ENCODE measurements at places on chromosomes 4 and X. TPM values are rescaled to one million over a fixed set of nuclear protein-coding genes. Genes with fewer than 3 reads are reported as not detected.

DNA sequence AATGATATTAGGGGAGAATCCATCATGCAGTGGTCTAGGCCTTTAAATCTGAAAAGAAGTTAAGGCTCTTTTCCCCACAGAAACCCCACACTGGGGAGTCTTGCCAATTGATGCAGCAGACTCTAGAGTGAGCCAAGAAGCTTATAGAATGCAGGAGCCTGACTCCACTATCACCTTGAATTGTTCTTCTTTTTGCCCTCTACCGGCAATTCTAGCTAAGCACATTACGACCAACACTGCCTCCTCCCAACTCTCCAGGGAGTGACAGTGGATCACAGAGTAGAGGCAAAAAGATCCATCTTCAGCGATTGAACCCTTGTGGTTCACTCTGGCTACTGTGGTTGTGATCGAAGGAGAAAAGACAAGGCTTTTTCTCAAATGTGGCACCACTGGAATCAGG, 331.5 kb downstream of the NKX6-1 start:
- no peak for DNase-seq

DNA sequence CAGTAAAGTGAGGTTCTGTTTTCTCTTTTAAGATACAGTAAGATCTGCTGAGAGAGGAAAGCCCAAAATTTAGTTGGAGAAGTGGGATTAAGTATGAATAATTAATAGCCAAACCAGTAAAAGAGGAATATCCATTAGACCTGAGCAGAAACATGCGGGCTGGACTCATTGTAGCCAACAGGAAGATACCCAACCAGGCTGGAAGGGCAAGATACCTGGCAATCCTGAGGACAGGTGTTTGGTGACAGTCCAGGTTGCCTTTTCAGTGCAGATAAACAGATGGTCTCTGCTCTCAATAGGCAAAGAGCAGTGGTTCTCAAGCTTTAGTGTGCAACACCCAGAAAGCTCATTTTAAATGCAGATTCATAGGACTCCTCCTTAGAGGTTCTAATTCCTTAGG, 980.8 kb upstream of the GRID2 start:
- no peak for DNase-seq

DCAF4L1 gene
- total RNA-seq: 0.37 TPM

- DNase-seq: no peak
Measured at GRCh38 chr4:7775396-7775795, 164.3 kb downstream of the AFAP1 start.

DNA sequence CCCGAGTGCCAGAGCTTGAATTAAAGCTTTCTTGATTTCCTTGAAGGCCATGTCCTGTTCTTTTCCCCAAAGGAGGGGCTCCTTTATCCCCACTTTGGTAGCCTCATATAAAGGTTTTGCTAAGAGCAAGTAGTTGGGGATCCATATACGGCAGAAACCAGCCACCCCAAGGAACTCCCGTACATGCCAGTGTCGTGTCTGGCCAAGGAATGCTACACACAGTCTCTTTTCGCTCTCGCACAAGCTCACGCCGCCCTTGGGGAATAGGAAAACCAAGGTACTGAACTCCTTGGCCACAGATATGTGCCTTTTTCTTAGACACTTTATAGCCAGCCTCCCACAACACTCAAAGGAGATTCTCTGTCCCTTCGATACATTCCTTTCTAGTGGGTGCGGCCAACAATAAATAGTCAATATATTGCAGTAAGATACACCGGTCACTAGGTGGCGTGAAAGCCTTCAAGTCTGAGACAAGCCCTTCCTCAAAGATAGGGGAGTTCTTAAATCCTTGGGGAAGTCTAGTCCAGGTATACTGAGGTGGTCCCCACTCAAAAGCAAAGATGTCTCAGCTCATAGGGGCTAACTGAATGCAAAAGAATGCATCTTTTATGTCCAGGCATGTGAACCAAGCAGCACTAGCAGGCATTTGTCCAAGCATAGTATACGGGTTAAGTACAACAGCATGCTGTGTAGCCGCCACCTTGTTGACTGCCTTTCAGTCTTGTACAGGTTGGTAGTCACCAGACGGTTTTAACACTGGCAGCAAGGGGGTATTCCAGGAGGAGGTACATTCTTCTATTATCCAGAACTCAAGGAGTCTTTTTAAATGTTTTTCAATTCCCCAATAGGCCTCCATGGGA, 57.8 kb upstream of the XAGE1B start:
- no peak for DNase-seq

- no peak for DNase-seq
Measured at GRCh38 chr4:67575232-67576058, 16.9 kb downstream of the STAP1 start.

DNA sequence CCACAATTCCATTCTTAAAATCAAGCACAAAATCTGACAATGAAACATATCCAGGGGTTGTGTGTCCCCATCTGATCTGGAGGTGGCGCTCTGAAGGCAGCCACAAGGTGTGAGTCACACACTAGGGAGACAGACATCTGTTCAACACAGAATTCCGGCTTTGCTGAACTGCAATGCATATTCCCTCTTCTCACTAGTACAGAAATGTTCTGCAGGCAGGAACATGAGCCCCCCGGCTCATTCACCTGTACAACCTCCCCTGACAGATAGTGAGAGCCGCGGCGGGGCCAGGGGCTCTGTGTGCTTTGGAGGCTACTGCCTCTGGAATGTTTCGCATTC, 41.9 kb downstream of the WDR1 start:
- peak; percentile 33 for DNase-seq

GRCh38 chrX:50071494-50071893, 129.3 kb downstream of the AKAP4 start:
- DNase-seq: no peak

IBSP gene
- not detected for total RNA-seq

- DNase-seq: no peak
Measured at GRCh38 chr4:46656071-46656470, 253.0 kb downstream of the COX7B2 start.

DNA sequence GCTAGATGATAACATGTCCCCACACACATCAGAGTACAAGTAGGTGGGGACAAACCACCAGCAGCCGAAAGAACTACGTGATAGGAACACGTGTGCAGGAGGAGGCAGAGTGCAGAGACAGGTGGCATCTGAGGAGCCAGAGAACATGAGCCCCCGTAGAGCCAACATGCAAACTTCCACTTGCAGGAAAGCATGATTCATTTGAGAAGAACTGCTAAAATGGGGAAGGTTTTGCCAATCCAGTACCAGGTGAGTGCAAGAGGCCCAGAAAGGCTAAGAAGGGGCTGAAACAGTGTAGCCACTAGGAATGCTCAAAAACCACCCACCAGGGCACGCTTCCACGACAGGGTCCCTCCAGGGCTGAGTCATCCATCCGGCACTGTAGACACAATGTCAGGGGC, 149.8 kb upstream of the TENM3 start:
- DNase-seq: no peak

SPANXD gene
- not detected for total RNA-seq

DNA sequence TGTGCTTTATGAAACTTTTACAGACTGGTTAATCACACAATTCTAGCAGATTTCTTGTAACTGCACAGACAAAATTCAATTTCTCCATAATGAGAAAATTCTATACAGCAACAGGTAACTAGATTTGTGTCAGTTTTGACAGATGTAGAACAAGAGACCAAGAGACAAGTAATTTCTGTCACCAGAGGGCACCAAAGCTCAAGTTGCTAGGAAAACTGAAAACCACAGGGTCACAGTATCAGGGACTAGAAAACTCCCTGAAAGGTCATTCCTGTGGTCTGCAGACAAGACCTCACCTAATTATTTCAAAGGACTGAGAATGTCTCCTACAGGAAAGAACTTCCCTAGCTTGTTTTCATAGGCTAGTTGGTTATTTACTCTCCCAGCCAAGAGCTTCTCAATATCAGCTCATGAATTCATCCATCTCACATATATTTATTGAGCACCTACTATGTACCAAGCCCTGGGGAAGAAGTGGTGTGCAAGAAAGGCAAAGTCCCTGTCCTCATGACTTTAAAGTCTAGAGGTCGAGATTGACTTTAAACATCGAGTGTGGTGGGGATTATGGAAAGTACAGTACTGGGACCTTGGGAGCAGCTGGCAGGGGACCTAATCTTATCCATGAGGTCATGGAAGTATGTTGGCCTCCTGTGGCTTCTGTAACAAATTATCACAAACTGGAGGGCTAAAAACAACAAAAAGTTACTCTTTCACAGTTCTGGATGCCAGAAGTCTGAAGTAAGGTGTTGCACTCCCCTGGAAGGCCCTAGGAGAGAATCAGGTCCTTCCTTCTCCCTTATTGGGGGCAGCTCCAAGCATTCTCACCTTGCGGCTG, 47.8 kb upstream of the SETD7 start:
- DNase-seq: no peak

GRCh38 chr4:107153228-107153627, 117.1 kb upstream of the DKK2 start:
- no peak for DNase-seq

- DNase-seq: peak; percentile 52
Measured at GRCh38 chr4:76251441-76252270, at the start of gene FAM47E. Gene FAM47E (plus strand): TSS chr4:76251721. CDS start chr4:76251747, 26 bp downstream.

DNA sequence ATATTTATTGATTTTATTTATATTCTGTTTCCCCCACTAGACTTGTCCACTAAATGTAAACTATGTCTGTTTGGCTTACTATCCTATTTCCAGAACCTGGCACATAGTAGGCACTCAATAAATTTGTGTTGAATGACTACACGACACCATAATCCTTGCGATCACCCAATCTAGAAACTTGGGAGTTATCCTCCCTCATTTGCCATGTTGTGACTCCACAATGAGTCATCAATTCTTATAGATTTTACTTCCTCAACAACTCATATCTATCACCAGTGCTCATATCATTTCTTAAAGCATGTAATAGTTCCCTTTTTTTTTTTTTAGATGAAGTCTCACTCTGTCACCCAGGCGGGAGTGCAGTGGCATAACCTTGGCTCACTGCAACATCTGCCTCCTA, 39.9 kb upstream of the VAMP7 start:
- DNase-seq: no peak

DNA sequence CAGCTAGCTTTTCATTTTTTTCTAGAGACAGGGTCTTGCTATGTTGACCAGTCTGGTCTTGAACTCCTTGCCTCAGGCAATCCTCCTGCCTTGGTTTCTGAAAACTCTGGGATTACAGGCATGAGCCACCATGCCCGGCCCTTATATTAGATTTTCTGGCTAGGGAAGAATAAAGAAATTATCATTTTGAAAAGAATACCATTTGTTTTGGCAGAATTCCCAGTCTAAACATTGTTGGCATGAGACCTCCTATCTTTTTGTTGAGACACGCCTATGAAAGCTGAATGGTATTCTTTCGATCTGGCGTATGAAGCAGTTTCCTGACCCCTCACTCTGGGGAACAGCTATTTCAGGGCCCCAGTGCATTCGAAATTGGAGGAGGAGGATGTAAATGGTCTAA, 107.0 kb downstream of the REPS2 start:
- DNase-seq: no peak

DNA sequence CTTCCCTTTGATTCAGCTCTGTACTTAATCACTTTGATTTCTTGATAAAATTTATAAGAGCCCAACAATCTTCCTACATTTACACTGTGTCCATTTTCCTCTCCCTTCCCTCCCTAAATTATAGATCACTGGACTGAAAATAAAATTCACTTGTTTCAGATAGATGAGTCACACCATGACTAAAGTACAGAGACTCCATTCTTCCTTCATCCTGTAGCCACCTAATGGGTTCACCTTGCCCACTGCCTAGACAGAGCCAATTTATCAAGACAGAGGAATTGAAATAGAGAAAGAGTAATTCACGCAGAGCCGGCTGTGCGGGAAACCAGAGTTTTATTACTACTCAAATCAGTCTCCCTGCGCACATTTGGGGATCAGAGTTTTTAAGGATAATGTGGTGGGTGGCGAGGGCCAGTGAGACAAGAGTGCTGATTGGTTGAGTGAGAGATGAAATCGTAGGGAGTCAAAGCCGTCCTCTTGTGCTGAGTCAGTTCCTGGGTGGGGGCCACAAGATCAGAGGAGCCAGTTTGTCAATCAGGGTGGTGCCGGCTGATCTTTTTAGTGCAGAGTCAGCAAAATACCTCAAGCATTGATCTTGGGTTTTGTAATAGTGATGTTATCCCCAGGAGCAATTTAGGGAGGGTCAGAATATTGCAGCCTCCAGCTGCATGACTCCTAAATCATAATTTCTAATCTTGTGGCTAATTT, 71.3 kb upstream of the MED14 start:
- DNase-seq: no peak

H2BW2 gene
- total RNA-seq: not detected

SORBS2 gene
- total RNA-seq: 0.10 TPM

DNA sequence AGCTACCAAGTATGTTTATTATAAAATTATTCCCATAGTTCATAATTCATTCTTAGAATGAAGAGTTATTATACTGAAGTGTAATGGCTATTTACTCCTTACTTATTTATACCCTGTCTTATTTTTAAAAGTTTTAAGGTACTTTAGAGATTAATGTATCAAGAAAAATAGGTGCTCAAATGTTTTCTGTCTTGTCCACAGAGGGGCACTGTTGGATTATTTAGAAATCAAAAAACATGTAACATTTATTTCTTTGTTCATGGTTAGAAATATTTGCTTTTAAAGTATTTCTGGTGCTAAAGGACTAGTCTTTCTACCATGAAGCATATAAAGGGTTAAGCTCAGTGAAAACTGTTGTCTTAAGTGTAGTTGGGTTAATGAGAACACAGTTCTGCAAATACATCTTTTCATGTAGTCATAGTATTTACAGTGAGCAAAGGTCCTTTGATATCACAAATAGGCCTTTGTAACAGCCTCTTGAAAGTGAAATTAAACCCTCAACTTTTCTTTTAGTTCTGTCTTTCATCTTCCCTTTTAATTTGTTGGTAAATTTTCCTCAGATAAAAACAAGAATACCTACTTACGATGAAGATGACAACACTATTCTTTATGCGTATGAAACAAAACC, 7.7 kb downstream of the SCML1 start:
- no peak for DNase-seq

GRCh38 chr4:5503336-5503936, 204.9 kb downstream of the EVC2 start:
- no peak for DNase-seq

DNA sequence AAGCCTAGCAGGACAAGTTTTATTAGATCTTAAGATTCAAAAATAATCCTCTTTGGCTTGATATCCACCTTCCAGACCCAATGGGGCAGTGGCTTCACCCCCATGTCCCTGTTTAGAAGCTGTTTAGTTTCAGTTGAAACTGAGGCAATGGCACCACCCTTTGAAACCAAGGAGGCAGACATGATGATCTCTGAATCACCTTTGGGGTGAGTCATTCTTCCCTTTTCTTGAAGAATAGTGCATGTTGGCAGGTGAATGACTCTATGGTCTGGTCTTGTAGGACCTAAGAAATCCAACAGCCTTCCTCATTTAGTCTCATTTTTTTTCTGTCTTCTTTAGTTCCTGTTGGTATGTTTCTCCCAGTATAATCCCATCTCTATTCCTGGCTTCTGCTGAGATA, 29.5 kb upstream of the BMP15 start:
- DNase-seq: no peak

EFHC2 gene
- total RNA-seq: 0.07 TPM

MAGED4B gene
- 12.8 TPM for total RNA-seq

STBD1 gene
- total RNA-seq: 0.13 TPM
